WTC11 (cell line): ENCODE measurements at places on chromosomes 4 and X.

DNA sequence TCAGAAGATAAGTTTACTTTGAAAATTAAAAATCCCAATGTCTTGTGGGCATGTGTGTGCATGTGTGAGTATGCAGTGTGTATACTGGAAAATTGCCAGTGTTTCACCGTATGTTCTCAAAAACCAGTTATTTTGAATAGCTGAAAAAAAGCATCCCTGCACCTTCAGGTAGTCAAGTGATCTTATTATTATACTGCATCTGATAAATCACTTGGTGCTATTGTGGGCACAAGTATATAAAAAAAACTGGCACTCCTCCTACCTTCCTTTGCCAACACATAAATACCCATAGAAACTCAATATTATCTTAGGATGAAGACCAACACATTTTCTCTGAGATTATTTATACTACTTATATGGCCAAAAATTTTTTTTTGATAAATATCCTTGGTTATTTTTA is 91.5 kb upstream of the MAP9 start:
- DNase-seq = no peak

DNA sequence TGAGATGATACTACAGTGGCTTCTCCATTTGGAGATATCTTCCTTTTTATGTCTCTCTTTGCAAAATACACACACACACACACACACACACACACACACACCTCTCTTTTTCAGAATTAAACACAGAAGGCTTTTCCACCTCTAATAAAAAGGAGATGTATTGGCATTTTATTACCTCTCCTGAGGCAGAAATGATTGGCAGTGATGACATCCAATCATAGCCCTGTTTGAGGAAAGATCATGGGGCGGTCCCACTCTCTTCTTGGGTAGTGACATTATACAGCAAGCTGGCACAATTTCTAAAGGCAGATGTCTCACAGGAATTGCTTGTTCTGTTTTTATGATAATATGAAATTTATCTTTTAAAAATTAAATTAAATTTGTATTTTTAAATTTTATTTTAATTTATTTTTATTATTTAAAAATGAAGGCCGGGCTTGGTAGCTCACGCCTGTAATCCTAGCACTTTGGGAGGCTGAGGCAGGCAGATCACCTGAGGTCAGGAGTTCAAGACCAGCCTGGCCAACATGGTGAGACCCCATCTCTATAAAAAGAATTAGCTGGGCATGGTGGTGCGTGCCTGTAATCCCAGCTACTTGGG is 15.6 kb downstream of the CHRNA9 start:
- no peak for DNase-seq

DNA sequence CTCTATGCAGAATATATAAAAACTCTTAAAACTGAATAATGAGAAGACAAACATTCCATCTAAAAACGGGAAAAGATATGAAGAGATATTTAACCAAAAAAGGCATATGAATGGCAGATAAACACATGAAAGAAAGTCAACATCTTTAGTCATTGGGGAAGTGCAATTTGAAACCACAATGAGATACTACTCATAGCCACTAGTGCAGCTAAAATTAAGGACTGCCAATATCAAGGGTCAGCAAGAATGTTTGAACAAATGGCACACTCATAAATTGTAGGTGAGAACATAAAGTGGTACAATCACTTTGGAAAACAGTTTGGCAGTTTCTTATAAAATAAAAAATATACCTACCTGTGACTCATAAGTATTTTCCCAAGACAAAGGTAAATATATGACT is 534.9 kb upstream of the DIPK2B start:
- no peak for DNase-seq

DNA sequence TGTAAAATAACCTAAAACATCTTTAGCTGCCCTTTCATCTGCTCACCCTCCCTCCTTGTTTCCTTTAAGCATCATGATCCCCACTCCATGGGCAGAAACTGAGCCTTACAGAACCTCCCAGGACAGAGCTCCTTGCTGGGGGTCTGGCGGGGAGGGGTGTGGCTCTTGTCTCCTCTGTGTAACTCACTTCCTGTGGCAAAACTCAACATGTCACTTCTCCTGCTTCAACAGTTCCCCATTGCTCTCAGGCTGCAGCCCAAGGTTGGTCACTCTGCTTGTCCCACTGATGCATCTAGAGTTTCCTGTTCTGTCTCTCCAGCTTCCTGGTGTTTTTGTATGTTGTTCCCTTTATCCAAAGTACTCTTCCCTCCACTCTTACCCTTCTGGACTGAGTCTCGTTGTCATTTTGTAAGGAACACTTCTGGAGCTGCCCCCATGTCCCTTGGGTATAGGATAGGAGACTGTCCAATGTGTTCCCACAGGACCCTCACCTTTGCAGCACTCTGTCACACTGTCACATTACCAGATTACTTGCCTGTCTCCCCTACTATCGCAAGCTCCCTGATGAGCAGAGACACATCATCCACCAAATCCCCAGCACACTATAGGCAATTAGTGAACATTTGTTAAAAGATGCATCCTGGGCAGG is 19.6 kb downstream of the TMEM31 start:
- no peak for DNase-seq

- no peak for DNase-seq
Observed at GRCh38 chr4:111945014-111945413, 200.2 kb upstream of the FAM241A start.

DNA sequence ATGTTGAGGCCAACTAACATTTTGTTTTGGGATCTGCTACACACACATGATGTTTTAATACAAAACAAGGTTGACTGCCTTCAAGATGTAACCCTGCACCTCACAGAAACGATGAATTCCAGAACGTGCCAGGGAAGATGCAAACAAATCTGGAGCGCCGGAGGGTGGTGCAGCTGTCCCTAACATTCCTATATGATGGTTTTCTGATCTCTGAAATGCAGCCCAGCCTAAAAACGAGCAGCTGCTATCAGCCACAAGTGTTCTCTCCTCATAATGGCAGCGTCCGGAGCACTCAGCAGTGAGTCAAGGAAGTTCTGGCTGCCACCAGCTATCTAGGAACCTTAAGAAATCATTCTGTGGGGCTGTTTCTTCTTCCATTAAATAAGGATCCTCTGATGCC is 333.4 kb downstream of the NR3C2 start:
- DNase-seq = no peak
